ENCODE measurements at places on chromosomes 7 and 10. TPM values are rescaled to one million over a fixed set of nuclear protein-coding genes. Genes with fewer than 3 reads are reported as not detected.

- no peak overlapping the region for H3K4me3 ChIP-seq
- no peak overlapping the region for H3K27ac ChIP-seq
- no peak for DNase-seq
- no peaks in the 10 kb centered on the region for H3K4me1 ChIP-seq
- H3K36me3 ChIP-seq: no peaks in the 10 kb centered on the region
Observed at GRCh38 chr10:63657761-63658160, 136.6 kb downstream of the REEP3 start.

- no peak overlapping the region for H3K27ac ChIP-seq
- no peak for DNase-seq
- H3K36me3 ChIP-seq: no peaks in the 10 kb centered on the region
- no peaks in the 10 kb centered on the region for H3K4me1 ChIP-seq
Observed at GRCh38 chr10:97087296-97087695, 98.5 kb downstream of the SLIT1 start.

GRCh38 chr10:72340510-72341261 lies 14.0 kb downstream of the DNAJB12 start:
- no peaks in the 10 kb centered on the region for H3K27me3 ChIP-seq
- no peak overlapping the region for H3K4me3 ChIP-seq
- peaks cover 18% of the 10 kb centered on the region for H3K36me3 ChIP-seq
- DNase-seq: peak; percentile 63
- H3K4me1 ChIP-seq: peaks cover 31% of the 10 kb centered on the region

DNA sequence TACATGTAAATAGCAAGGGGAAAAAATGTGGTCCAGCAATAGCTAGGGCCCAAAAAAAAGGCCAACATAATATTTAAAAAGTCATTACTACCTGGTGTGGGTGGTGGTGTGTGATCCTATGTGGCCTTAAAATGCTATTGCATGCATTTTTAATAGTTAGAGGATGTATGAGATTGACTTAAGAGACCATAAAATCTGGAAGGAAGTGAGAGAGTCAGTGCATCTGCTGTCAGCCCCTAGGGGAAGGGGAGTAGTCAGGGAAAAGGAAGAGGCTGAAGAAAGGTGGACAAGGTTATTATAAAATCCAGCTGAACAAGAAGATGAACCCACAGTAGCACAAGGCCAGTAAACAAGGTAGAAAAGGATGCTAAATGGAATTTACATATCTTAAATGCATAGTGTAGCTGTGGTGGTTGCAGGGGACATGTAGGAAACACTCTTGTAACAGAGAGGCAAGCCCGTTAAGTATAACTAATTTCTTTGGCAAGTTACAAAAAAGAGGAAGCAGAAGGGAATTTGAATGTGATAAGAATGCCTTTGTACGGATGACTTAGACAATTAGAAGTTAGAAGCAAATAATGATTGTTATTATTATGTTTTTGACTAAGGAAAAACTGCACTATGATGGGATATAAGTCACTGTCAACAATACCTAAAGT lies 11.9 kb upstream of the NDUFA5 start:
- H3K27ac ChIP-seq: no peak overlapping the region
- H3K27me3 ChIP-seq: peaks cover 4% of the 10 kb centered on the region
- no peaks in the 10 kb centered on the region for H3K36me3 ChIP-seq
- H3K4me3 ChIP-seq: no peak overlapping the region
- no peak for DNase-seq

- H3K27ac ChIP-seq: no peak within 1 kb of the TSS
- no peaks in the 10 kb centered on the region for H3K36me3 ChIP-seq
- H3K27me3 ChIP-seq: no peaks in the 10 kb centered on the region
- H3K4me3 ChIP-seq: peak within 1 kb of the TSS; percentile 61
- no peaks in the 10 kb centered on the region for H3K4me1 ChIP-seq
Observed at GRCh38 chr7:84194484-84195271, at the start of gene SEMA3A. Gene SEMA3A (minus strand): TSS chr7:84194789. CDS start chr7:84194586, 203 bp downstream.

DNA sequence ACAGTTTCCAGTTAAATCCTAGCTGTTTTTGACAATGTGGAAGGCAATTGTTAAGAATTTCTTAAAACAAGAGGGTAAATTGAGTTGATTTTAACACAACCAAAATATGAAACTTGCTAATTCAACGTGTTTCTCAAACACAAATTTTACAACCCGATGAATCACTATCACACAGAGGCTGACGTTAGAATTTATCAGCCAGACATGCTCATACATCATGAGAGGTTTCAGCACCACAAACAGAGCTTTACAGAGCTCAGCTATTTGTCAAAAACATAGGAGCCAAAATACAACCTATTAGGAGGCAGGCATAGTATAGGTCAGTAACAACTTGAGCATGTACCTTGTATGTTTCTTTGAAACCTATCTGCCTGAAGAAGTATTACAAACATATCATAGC lies 36.1 kb downstream of the LRRN3 start:
- no peak overlapping the region for H3K27ac ChIP-seq
- no peaks in the 10 kb centered on the region for H3K27me3 ChIP-seq
- no peaks in the 10 kb centered on the region for H3K36me3 ChIP-seq
- DNase-seq: no peak
- H3K4me1 ChIP-seq: no peaks in the 10 kb centered on the region

Gene ALOX5
- 1.2 TPM for total RNA-seq
